ENCODE measurements at places on chromosomes 11 and 22.

GRCh38 chr11:80529726-80530125 is 1088.9 kb upstream of the TENM4 start:
- DNase-seq: no peak

GRCh38 chr11:1881442-1882264 is 10.0 kb downstream of the PRR33 start:
- DNase-seq: no peak

- no peak for DNase-seq
Measured at GRCh38 chr11:24872186-24872585, 375.3 kb downstream of the LUZP2 start.

- DNase-seq: no peak
Measured at GRCh38 chr11:122113836-122114825, 1.9 kb downstream of the BLID start.

All from NCI-H2081 (cell line).